ENCODE measurements at places on chromosomes 5 and 9. TPM values are rescaled to one million over a fixed set of nuclear protein-coding genes. Genes with fewer than 3 reads are reported as not detected.

ARSI gene
- total RNA-seq, result 22.2 TPM

SLC46A2 gene
- not detected for total RNA-seq

PDE6A gene
- not detected for total RNA-seq

TMC1 gene
- total RNA-seq, result 0.43 TPM

BASP1 gene
- total RNA-seq, result 276 TPM

SMIM3 gene
- 27.7 TPM for total RNA-seq

CCL19 gene
- not detected for total RNA-seq

PCDHB6 gene
- 0.09 TPM for total RNA-seq

TRIM52 gene
- 5.2 TPM for total RNA-seq

TAF11L3 gene
- not detected for total RNA-seq

CSF1R gene
- total RNA-seq, result 0.46 TPM

IL33 gene
- 202 TPM for total RNA-seq

TRAF2 gene
- 6.3 TPM for total RNA-seq

GCNT4 gene
- total RNA-seq, result 4.3 TPM

PCA3 gene
- not detected for total RNA-seq

FAM153A gene
- not detected for total RNA-seq

SREK1 gene
- total RNA-seq, result 72.7 TPM

ECSCR gene
- 0.14 TPM for total RNA-seq

UBE2QL1 gene
- total RNA-seq, result under 0.01 TPM

TNFSF8 gene
- total RNA-seq, result not detected

SCGB3A2 gene
- not detected for total RNA-seq

Data from smooth muscle cell of bladder (primary cell).